ENCODE measurements at places on chromosomes 5 and 9.
A peak's percentile ranks its signal among the peaks of the same experiment; 100 is the strongest.

GRCh38 chr5:138028971-138029365 lies 3.9 kb downstream of the FAM13B start:
- no peak for DNase-seq

GRCh38 chr9:69120380-69121154 lies 53.5 kb upstream of the TJP2 start:
- DNase-seq = peak; percentile 24

DNA sequence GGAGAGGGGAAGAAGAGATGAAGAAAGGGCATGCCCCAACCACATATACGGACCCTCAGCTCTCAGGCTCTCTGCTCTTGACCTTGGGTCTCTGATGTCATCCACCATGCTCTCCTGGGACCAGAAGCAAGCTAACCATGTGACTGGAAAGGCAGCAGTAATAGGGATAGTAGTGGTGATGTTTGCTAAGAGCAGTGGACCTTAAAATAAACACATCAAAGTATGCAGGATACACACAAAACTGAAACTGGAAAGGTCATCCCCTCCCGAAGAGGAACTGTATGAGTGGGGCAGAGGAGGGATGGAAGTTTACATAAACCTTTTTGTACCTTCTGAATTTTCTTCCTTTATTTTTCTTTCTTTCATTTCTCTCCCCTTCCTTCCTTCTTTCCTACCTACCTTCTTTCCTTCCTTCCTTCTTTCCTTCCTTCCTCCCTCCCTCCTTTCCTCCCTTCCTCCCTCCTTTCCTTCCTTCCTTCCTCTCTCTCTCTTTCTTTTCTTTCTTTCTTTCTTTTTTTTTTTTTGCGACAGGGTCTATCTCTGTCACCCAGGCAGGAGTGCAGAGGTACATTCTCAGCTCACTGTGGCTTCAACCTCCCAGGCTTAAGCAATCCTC lies 8.1 kb upstream of the PTPN3 start:
- DNase-seq = no peak

GRCh38 chr9:82549174-82549821 lies 513.6 kb downstream of the RASEF start:
- no peak for DNase-seq

- DNase-seq = no peak
Measured at GRCh38 chr5:147432323-147432722, 77.5 kb downstream of the DPYSL3 start.

DNA sequence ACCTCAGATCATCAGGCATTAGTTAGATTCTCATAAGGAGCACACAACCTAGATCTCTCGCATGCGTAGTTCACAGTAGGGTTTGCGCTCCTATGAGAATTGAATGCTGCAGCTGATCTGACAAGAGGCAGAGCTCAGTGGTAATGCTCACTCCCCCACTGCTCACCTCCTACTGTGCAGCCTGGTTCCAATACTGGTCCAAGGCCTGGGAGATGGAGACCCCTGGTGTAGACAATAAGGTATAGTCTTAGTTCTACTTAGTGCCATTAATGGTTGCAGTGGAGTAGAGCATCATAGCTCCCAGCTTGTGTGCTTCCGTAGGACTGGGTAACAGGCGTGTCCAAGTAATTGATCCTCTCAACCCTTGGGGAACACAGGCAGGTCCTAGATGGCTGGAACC lies 70.4 kb upstream of the ANKRD55 start:
- no peak for DNase-seq

- no peak for DNase-seq
Measured at GRCh38 chr5:120518581-120518980, 54.5 kb downstream of the PRR16 start.

DNA sequence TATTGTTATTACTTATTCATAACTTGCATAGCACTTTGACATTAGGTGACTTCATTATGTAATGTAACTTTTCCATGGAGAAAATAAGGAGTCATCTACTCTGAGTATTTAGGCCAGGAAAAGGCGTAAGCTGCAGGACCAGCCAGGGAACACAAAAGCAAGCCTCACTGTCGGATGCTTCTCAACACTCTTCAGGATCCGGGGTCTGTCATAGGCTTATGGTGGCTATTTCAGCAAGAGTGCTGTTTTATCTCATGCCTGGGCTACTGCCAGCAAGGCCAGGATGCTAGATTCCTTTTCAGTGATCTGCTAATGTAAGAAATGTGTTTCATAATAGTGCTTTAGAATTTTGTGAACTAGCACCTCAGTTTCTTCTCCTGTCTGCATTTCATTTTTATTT lies 162.4 kb downstream of the CHSY3 start:
- no peak for DNase-seq

DNA sequence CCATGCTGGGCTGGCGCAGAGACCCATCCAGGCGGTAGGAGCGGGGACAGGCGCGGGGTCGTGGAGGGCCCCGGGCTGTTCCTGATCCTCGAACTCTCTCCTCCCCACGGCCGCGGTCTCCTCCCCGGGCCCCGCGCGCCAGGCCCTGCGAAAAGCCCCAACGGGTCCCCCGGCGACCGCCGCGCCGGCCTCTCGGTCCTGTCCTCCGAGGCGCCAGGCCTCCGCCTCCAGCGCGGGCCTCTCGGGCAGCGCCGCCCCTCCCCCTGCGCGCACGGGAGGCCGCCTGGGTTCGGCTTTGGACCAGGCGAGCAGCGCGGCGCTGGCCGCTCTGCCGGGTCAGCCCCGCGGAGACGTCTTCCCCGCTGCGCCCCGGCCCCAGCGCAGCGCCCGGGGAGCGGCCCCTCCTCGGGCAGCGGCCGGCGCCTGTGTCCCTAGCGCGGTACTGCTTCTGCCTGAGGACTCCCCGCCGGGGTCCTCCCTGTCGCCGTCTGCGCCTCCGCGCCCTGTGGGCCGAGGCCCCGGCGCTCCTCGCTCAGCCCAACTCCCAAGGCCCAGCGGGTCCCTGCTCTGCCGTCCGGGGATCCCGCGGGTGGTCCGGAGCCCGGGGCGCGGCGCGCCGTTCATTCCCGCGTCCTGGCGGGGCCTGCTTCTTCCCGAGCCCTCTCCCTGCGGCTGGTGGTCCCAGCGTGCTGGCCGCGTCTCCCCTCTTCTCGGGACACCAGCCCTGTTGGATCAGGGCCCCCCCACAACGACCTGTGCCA lies 13.4 kb downstream of the COL23A1 start:
- DNase-seq = no peak

GRCh38 chr9:35423499-35423898 lies 66.4 kb upstream of the RUSC2 start:
- no peak for DNase-seq

DNA sequence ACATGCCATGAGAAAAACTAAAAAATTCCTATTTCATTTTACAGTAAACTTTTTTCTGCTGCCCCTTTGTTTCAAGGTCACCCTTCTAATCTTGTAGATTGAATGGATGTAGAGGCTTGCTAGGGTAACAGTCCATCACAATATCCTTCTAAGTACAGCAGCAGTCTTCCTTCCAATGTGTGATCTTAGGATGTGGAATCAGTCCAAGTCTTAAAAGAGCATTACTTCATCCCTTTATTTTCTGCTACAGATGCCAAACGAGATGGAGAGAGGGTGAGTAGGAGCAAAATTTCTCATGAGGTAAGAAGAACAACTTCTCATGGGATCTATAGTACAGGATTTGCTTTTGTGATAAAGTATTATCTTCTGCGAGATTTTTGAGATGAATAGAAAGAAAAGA lies 704 bp upstream of the IL33 start:
- DNase-seq = no peak

GRCh38 chr9:1273859-1274258 lies 223.7 kb downstream of the DMRT2 start:
- DNase-seq = no peak

- no peak for DNase-seq
Measured at GRCh38 chr9:111099199-111100008, 61.1 kb upstream of the LPAR1 start.

DNA sequence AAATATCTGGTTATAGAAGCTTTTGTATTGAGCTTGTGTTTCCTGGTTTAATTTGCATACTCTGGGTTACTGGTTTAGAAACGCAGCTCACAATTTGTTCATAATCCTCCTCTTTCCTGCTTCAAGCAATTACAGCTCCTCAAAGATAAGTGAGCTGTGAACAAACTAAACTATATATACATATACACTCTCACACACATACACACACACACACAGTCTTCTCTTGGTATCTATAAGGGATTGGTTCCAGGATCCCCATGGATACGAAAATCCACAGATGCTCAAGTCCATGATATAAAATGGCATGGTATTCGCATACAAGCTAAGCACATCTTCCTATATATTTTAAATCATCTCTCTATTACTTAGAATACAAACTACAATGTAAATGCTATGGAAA lies 510.9 kb upstream of the CDH18 start:
- DNase-seq = no peak

DNA sequence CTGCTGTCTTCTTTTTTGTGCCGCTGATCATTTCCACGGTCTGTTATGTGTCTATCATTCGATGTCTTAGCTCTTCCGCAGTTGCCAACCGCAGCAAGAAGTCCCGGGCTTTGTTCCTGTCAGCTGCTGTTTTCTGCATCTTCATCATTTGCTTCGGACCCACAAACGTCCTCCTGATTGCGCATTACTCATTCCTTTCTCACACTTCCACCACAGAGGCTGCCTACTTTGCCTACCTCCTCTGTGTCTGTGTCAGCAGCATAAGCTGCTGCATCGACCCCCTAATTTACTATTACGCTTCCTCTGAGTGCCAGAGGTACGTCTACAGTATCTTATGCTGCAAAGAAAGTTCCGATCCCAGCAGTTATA lies 17.1 kb downstream of the F2R start:
- no peak for DNase-seq

DNA sequence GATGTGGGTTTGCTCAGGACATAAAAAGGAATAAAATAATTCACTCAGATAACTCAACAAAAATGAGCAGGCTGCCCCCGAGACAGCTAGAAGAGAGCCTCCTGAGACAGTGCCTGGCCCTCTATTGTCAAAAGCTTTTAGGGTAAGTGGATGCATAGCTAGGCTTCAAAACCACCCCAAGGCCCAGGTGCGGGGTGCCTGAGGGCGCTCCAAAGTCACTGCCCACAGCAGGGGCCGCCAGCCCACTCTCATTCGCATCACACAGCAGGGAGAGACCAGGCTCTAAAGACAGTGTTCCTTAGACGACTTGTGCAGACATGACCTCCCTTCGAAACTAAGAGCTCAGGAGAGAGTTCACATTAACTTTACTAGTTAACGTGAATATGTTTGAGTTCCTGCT lies 271.5 kb downstream of the FSTL4 start:
- DNase-seq = no peak

DNA sequence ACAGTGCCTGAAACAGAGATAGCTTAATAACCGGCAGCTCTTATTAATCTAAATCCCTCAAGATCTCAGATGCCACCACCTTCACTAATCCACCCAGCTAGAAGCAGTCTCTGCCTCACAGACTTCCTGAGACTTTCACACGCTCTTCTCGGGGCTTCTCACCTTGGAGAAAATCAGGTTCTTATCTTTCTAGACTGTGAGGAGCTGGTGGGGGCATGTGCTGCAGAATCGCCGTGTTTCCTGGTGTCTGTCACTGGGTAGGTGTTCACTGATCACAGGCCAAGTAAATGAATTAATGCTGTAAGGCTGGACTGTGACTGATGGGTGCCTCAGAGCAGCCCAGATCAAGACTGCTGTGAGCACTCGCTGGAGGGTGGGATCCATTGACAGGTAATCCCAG lies 101.7 kb downstream of the PSD2 start:
- DNase-seq = no peak

DNA sequence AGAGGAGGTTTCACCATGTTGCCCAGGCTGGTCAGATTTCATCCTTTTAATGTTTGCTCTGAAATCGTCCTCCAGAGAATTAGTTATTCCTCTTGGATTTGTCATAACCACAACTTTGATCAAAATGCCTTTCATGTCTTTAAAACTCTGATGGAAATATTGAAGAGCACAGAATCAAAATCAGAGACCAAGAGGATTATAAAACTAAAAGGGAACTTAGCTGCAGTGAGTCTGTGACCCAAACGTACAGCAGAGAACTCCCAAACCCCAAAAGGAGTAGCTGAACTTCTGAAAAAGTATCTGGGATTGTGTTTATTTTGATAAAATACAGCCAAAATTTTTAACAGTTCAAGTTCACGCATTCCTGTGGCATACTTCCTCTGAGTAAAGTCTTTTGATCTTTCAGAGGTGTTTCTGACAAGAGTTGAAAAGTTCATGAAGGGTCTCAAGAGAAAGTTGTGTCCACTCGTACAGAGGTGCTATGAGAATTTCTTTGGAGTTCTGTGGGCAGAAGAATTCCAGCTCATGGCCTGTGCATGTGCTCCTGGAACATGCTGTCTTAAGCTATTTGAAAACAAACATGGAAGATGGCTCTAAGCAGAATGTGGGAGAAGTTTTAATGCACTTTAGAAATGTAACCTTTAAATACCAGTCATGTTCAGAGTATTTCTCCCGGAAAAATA lies 124.0 kb downstream of the ESM1 start:
- no peak for DNase-seq

DNA sequence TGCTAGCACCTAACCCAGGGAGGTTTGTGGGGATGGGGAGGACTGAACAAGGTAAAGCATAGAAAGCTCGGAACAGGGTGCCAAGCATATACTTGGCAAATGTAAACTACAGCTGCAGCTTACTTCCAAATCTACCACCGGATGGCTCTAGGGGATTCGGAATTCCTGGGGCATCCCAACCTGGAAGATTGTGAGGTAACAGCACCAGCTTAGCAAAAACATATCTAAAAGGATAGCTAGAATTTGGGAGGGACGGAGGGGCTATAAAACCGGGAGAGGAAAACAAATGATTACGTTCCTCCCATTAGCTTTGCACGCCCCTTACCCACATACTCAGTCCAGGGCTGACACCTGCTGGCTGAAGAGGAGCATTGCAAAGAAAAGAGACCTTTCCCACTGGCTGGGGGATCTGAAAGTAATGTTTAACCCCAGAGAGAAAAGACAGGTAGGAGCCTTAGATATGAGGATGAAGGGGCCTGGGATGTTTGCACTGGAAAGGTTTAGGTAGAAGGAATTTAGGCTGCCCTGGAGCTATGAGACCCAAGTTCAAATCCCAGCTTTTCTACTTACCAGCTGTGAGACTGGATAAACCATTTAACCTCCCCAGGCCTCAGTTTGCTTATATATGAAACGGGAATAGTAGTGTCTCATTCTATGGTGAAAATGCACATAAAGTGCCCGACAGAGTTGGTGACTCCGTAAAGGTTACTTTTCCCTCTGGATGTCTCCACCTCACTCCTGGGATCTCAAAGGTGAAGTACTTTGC lies 73.6 kb downstream of the FAM114A2 start:
- DNase-seq = peak; percentile 63

Data from common myeloid progenitor, CD34-positive (primary cell).